ENCODE measurements at places on chromosomes 5 and 9.

- DNase-seq, result peak; percentile 30
These were observed 435.1 kb upstream of the CDH9 start for GRCh38 chr5:27473307-27474046.

- DNase-seq, result no peak
These were observed 39.2 kb downstream of the TLE4 start for GRCh38 chr9:79610791-79611614.

DNA sequence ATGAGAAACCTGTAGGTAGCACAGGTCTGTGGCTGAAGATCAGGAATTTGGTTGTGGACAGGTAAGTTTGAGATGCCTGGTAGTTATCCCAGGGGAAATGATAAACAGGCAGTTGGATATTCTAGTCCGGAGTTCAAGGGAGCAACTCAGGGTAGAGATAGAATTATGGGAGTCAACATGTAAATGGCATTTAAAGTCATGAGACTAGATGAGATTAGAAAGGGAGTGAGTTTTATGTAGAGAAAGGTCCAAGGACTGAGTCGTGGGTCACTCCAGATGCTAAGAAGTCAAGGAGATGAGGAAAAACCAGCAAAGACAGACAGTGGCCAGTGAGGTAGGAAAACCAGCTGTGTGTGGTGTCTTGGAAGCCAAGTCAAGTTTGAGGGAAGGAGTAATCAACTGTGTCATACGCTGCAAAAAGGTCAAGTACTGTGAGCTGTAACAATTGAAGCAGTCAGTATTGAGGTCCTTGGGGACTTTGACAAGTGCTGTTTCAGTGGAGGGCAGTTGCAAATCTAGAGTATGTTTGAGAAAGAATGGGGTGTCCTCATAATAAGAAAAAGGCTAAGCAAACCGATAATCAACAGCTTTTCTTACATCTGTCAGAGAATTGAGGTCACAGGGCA is 18.2 kb downstream of the GNPDA1 start:
- DNase-seq, result no peak

- DNase-seq, result no peak
These were observed 154.2 kb downstream of the FOCAD start for GRCh38 chr9:20838218-20838617.

- DNase-seq, result no peak
These were observed 5.2 kb upstream of the ALDOB start for GRCh38 chr9:101440714-101441230.

GRCh38 chr9:134027561-134027960 is 2.3 kb downstream of the BRD3OS start:
- no peak for DNase-seq

DNA sequence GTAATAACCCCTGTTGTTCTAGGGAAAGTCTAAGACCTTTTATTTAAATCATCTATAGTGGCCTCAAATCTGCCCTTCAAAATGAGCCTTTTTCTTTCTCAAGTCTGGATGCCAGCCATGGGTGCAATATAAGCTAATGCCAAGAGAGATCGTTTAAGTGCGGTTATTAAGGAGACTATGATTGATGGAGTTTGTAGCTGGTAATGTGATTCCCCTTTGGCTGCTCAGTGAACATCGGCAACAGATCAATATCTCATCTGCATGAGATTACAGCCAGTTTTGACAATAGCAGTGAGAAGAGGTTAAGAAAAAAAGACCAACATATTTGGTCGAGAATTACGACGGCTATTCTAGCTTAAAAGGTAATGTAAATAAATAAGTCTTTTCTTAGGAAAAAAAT is 1049.4 kb upstream of the NUDT12 start:
- DNase-seq, result no peak

DNA sequence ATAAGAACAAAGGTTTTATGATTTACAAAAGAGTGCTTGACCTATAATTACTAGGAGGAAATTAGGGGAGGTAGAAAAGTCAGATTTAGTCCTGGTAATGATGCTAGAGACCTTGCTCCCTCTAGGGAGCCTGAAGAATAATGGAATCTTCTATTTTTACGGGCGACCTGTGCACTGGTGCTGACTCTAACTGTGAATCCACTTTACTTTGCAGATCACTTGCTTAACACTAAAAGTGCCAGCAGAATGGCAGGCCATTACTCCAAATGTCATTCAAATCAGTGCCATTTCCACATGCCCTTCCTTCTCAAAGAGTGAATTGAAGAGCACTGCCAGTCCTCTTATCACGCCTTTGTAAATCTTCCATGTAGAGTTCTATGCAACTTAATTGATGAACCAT is 359.4 kb upstream of the ARRDC3 start:
- DNase-seq, result no peak

DNA sequence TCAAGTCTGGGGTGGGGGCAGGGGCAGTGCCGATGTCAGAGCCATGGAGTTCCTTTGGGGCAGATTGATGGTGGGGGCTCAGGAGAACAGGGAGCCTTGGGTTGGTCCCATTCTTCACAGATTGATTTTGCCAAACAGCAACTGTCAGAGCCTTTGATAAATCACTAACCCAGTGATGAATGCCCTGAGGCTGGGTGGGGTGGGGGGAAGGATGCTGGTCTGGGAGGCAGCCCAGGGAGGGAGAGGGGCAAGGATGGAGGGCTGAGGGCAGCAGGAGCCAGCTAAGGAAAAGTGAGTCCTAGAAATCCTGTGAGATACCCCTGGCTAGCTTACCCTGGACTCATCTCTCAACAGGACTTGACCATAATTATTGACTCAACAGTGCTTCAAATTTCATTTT is 60.1 kb upstream of the ARAP3 start:
- no peak for DNase-seq

- no peak for DNase-seq
These were observed 457.9 kb downstream of the ENC1 start for GRCh38 chr5:74182603-74183002.

GRCh38 chr5:5648694-5649093 is 226.2 kb downstream of the ICE1 start:
- no peak for DNase-seq

DNA sequence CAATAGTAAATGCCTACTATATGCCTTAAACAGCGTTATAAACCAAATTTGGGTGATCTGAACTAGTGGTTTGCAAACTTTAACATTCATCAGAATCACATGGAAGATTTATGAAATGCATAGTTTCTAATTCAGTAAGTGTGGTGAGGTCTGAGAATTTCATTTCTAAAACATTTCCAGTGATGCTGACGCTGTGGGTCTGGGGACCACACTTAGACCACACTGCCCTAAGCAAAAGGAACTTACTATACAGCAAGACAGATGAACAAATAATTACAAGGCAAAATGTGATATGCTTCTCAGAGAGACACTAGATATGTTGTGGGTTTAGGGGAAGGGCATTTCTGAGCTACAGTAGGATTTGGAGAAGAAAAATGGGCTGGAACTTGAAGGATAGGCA is 72.6 kb downstream of the OXCT1 start:
- DNase-seq, result no peak

DNA sequence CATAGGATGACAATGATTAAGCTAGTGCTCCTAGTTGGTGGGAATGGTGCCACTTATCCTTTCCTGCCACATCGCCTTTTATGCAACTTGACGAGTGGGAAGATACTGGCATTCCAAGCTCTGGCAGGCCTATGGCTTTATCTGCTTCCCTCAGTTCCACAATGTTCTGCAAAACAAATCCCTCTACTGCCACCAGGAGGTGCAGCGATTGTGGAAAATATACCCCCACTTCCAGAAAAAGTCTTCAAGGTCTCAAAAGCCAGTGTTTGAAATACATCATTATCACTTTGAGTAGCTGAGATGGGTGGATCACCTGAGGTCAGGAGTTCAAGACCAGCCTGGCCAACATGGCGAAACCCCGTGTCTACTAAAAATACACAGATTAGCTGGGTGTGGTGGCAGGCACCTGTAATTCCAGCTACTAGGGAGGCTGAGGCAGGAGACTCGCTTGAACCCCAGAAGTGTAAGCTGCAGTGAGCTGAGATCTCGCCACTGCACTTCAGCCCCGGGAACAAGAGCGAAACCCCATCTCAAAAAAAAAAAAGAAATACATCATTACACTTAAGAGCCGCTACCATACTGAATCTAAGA is 3.4 kb downstream of the CLINT1 start:
- peak; percentile 50 for DNase-seq

DNA sequence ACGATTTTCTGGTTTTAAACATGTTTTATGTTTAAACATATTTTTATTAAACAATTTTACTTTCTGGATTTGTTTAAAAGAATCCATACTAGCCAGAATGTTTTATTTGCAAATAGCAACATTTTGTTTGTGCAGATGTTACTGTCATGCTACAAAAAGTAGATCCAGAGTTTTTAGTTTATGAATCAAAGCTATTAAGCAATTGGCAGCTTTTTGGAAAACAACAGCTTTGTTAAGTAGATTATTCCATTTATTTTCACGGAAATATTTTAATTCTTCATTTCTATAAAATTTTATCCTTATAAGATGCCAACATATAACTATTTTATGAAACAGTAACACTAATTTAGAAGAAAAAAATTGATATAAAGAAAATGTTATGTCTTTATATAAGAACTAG is 60.9 kb downstream of the DROSHA start:
- DNase-seq, result no peak

DNA sequence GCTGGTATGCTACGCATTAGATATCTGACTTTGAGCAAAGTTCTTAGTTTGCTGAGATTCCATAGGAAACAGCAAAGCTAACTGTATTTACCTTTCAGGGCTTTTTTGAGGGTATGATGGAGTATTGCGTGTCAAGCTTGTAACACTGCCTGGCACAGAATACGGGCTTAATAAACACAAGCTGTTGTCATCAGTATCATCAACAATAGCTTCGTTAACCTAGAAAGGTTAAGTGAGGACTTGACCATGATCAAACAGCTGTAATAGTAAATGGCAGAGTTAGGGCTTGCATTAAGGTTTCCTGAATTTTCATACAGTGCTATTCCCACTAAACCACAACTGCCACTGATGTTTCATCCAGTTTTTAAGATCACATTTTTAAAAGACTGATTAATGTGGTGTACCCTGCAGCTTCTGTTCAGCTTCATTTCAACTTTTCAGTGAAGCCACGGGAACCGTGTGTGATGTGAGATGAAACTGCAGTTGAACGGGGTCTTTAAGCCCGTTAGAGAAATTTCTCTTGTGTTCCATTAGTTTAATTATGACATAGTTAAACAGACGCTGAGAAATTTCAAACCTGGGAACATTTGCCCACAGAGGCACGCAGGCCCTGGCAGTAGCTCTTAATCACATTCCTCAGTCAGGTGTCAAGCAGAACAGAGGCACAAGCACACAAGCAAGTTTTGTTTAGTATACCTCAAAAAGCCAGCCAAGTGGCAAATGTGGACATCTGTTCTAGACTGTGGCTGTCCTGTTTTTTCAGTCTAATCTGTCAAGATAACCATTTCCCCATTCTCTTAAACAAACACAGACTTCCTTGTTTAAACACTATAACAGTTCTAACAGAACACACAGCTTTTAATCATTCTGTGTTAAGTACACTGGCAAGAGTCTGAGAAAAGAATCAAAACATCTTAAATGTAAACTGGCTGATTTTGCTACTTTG is 147.1 kb downstream of the ZNF608 start:
- no peak for DNase-seq

- no peak for DNase-seq
These were observed 193.3 kb downstream of the LURAP1L start for GRCh38 chr9:12968093-12968492.

GRCh38 chr9:126497660-126498275 is 116.0 kb upstream of the LMX1B start:
- DNase-seq, result no peak

GRCh38 chr9:36847781-36848673 is 186.0 kb downstream of the PAX5 start:
- DNase-seq, result no peak

GRCh38 chr9:36902861-36903524 is 131.1 kb downstream of the PAX5 start:
- DNase-seq, result no peak

GRCh38 chr5:154611341-154611767 is 133.3 kb upstream of the HAND1 start:
- no peak for DNase-seq

DNA sequence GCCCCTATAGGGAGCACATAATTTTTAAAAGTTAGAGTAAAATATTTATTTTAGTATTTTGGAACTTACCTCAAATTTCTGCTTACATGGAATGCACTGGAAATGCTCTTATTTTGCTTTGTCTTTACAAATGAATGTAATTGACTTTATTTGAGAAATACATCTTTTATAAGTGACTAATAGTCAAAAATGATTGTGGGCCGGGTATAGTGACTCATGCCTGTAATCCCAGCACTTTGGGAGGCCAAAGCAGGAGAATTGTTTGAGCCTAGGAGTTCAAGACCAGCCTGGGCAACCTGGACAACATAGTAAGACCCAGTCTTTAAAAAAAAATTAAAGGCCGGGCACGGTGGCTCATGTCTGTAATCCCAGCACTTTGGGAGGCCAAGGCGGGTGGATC is 5.8 kb downstream of the HMGCR start:
- DNase-seq, result no peak

DNA sequence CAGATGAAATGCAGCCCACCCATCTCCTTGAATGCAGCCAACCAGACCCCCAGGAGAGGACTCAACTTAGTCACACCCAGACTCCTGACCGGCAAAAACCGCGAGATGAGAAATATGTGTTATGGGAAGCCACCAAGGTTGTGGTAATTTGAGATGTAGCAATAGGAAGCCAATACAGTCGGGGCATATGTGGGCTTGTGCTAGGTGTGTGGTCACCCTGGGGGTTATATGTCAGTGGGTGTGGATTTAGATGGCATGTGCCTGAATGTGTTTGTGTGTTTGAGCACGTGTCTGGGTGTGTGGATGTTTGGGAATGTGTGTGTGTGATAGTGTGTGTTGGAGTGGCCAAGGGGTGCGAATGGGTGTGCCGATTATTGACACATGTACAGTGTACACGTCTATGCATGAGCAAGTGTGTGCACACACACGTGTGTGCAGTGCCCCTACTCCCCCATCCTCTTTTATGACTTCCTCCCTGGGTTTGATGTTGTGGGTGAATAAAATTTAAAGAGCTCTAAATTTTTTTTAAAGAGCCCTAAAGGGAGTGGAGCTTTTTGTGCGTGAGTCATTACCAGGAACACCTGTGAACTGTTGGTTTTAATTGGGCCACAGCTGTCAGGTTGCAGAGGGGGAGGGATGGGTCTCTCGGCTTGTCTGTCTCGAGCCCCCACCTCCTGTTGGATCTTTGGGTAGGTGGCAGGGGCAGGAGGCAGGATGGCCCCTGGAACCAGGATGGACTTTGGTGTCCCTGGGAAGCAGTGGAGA is 86.8 kb downstream of the LHX2 start:
- no peak for DNase-seq

GRCh38 chr5:16757146-16757545 is 140.3 kb upstream of the RETREG1 start:
- no peak for DNase-seq

- no peak for DNase-seq
These were observed 674 bp downstream of the C5orf15 start for GRCh38 chr5:133967698-133968203.

GRCh38 chr9:108339251-108339650 is 516.5 kb downstream of the ACTL7B start:
- no peak for DNase-seq

- DNase-seq, result no peak
These were observed 59.1 kb downstream of the HMHB1 start for GRCh38 chr5:143870871-143871632.

- no peak for DNase-seq
These were observed 6.1 kb downstream of the GARIN3 start for GRCh38 chr5:157160001-157160400.
